ENCODE measurements at places on chromosomes 2 and 18.

DNA sequence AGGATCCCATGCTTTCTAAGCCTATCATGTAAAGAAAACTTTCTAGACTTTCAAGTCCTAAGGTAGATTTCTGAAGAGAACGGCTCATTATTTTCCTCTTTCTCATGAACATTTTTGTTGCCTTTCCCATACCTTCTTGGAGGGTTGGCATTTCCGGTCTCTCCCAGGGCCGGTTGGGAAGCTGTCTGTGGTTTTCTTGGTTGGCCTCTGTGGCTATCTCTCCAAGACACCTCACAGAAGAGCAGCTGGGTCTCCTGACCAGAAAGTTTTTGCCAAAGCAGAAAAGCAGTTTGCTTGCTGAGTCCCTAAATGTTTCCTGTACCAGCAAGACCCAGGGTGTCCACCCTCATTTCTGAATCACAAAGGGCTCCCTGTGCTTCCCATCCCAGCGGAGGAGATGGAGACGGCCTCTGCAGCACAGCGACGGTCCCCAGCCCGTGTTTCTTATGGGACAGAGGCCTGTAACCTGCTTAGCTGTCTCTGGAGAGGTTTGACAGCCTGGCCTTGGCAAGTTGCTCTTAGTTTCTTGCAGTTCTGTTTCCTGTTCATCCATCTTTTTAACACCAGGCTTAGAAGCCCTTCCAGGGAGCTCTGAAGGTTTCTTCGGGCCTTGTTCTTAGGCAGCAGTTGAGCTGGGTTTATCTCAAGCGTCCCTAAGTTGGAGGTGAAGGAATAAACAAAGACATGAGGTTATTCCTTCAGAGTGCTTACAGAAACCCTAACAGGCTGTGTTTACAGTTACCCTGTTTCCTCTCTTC is 39.8 kb downstream of the GREB1 start:
- no peak for DNase-seq

- DNase-seq: no peak
These were observed 146.8 kb upstream of the KCNJ3 start for GRCh38 chr2:154551649-154552048.

DNA sequence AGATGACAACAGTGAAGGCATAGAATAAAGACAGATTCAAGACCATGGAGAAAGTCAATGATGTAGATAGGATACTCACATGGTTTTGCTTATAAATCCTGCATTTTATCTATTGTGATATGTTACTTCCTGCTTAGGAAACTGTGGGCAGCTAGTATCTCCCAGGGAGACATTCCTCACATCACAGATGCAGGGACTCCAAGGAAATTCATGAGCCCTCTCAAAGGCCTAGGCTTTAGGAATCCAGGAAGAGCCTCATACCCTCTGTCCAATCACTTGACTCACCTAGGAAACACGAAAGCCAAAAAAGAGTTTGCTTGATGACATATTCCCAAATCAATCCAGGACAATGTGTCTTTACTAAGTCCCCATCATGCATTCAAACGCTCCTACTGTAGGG is 247.8 kb upstream of the KLHL29 start:
- DNase-seq: no peak

DNA sequence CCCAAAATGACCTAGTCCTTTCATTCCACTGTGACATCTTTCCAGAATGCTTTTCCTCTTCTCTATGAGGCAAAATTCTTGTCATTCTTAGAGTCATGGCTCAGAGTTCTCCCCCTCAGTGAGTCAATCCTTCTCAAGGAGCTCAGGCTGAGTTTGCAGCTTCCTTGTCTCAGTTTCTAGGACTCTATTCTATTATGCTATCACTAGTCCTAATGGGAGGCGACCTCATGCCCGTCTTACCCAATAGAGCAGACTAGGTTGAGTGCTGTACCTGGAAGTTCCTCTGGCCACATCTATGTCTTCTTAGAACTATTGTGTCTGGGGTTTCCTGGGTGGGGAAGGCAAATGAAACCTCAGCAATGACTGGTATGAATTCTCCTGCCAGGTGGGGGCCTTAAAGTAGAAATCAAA is 51.5 kb downstream of the HAUS1 start:
- no peak for DNase-seq

DNA sequence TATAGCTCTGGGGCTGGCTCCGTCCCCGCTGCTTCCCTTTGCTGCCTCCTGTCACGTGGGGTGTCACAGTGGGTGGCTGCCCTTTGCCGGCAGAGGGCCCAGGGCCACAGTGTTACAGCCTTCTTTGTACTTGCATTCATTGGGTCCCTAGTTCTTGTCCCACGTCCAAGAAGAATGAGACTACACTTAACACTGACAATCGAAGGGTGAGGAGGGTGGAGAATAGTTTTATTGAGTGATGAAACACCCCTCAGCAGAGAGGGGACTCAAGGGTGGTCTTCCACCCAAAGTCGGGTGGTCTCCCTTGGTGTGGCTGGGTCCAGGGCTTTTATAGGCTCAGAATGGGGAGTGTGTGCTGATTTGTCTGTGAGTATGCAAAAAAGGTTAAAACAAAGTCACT is 1.9 kb downstream of the ATG4B start:
- no peak for DNase-seq

GRCh38 chr2:64679673-64680425 is 26.1 kb upstream of the SERTAD2 start:
- DNase-seq: no peak

DNA sequence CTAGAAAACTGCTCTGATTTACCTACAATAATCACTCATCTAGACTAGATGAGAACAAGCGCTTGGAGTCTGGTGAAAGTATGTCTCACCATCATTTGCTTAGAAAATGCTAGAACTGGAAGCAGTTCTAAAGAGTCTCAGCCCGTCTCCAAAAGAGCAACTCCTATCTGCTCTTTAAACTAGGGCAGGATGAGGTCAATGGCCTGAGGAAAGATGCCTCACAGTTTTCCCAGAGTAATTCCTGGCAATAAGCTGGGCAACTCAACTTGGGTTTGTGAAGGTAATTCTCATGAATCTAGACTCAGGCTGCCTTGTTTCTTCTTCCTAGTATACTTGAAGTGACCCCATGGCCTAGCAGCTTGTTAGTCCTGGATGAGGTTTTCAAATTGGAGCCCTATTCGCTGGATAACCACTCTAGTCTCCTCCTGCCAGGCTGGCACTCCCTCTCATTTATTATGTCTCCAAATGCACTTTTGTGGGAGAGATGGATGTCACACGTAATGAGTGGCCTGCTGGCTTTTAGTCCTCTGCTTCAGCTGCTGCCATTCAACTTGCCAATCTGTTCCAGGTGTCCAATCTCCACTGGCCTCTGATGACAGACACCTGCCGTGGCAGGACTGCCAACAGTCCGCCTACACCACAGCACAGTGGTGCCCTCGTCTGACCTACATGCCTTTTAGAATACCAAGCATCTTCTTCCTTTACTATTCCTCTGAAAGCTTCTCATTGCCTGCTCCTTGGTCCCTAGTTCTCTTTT is 80.9 kb downstream of the CABYR start:
- no peak for DNase-seq

DNA sequence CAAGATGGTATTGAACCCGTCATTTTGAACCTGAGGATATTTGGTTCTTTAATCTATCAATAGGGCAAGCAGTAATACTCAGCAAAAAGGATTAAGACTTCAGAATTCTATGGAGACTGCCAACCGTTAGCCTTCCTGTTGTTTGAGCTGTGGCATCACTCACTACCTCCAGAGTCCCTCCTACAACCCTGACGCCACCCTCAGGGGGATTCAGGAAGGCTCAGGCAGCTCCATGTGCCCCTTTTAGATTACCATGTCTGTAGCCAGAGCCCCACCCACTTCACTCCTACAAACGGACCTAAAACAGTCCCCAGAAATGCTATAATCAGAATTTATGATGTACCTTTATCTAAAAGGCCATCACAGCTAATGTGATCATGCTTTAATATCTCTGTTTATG is 172.9 kb downstream of the EPHA4 start:
- DNase-seq: no peak

- DNase-seq: no peak
These were observed 86.9 kb upstream of the ZC3H15 start for GRCh38 chr2:186399082-186399644.

DNA sequence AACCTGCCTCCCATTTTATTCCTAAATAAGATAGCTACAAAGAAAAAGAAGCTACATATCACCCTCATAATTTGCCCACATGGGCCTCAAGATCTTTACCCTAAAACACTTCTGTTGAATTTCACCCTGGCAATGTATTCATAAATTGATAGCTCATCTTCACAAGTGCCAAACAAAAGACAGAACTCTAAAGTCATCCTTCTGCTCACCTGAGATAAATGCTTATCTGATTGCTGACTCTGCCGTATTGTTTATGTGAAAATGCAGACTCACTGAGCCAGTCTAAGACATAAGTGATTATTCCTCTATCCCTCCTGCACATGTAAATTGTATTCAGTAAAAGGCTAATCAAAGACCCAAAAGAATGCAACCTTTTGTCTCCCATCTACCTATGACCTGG is 2.0 kb downstream of the RDH14 start:
- no peak for DNase-seq

GRCh38 chr18:74682991-74683297 is 85.3 kb downstream of the ZNF407 start:
- no peak for DNase-seq

DNA sequence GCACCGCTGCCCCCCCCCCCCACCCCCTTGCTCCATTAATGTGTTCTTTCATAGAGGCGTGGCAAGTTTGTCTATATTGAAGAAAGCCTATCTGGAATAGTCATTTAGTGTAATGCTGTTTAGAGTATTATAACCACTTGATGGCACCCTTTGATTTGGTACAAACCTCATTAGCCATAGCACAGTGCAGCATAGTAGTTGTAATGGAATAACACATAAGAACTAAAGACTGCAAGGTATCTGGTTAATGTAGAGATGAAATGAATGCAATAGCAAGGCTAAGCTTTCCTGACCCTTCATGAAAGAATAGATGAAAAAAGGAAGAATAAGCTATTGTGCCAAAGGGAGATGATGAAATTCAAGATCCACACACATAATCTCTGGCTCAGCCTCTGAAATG is 81.9 kb downstream of the EHBP1 start:
- no peak for DNase-seq

DNA sequence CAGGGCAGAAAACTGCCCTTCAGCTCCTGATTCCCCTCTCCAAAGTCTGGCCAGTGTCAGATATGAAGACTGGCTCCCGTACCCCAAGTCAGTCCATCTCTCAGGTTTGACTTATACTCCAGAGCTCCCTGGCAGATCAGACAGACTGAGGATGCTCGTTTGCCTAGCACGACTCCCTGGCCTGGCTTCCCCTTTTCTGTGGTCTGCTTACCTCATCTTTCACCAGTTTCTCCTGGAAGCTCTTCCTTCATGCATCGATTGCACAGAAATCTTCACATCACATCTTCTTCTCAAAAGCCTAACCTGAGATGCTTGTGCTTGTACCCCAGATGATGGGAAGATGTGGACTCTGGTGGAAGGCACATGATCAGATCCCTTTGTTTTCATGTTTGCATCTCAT is 387.9 kb upstream of the POU3F3 start:
- DNase-seq: no peak

DNA sequence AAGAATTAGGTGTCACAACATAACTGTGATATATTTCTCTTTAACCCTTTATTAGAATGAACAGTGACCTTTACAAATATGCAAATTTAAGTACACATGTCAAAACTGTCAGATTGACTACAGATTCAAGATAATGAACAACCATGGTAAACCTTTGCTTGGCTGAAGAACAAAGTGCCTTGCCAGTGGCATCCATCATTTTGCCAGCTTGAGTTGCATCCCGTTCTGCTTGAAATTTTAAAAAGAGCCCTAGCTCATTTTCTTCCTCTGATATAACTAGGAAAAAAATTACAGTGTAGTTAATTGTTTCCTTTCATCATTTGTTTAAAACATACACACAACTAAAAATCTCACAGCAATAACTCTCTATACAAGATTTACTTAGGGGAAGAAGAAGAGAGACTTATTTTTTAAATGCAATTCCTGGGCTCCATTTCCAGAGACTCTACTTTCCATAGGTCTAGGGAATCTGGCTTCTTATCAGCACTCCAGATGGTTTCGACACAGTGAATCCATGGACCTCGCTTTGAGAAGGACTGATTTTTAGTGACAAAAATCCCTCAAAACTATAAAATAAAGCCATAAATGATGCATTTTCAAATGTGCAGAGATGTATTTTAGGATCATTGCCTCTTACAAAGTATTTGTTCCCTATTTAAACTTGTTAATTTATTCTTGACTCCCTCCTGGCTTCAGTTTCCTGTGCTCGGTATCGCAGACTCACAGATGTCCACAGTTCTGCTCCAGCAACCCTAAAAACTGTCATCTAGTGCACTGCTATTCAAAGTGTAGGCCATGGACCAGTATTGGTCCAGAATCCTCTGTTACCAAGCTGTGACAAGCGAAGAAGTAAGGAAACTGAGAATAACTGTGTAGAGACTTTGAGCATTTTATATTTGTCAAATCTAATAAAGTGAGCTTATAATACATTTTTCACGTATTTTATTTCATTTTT is 50.1 kb downstream of the ICA1L start:
- DNase-seq: no peak

GRCh38 chr18:33483908-33484307 is 43.4 kb upstream of the CCDC178 start:
- no peak for DNase-seq

Measured in NT2/D1 (cell line).